Stimulated activated CD4-positive, alpha-beta T cell treated with anti-CD3 and anti-CD28 coated beads, Interleukin-15, amount 100 ng/mL, for 1 hour (primary cell): ENCODE measurements at places on chromosomes 1 and 21.

GRCh38 chr1:9922342-9922741, 12.3 kb upstream of the CTNNBIP1 start:
- DNase-seq = no peak

DNA sequence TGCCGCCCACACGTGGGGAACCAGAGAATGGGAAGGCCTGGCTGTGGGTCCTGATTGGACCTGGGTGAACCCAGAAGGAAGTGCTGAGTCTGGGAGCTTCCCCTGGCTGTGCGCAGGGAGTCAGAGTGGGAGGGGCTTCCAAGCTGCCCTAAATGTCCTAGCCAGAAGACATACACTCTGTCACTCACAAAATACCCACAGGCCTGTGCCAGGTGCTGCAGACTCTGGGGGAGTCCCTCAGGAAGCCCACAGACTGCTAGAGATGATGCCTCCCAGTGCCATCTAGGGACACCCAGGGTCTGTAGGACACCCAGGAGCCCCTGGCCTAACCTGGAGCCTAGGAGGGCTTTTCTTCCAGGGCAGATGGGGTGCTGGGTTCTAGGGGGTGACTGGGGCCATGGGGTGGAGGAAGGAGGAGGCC, 33.7 kb upstream of the LRP8 start:
- no peak for DNase-seq

- DNase-seq = no peak
Measured at GRCh38 chr1:204836856-204837255, 33.8 kb upstream of the NFASC start.

- no peak for DNase-seq
Measured at GRCh38 chr1:111516005-111516535, 12.6 kb upstream of the ADORA3 start.

- DNase-seq = no peak
Measured at GRCh38 chr1:20069874-20070273, at the start of gene PLA2G5. PLA2G5 (plus strand) TSS chr1:20070194; CDS start chr1:20084831, 14,637 bp downstream.

- DNase-seq = no peak
Measured at GRCh38 chr21:44718571-44718970, 7.2 kb upstream of the TSPEAR start.

DNA sequence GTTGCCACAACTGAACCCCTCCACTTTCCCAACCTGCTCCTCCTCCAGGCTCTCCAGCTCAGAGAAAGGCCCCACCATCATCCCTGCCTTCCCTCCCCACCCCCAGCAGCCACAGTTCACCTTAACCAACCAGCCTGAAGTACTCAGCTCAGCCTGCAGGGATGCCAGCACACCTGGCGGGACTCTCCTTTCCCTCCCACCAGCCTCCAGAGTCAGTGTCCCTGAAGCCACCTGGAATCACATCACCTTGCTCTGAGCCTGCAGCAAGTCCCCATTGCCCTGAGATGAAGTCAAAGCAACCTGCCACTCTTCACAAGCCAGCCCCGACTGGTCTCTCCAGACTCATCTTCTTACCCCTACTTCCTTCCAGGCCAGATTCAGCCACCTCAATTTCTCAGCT, 26.2 kb upstream of the ZC3H12A start:
- no peak for DNase-seq

GRCh38 chr1:228140724-228141225, 696 bp downstream of the GUK1 start:
- DNase-seq = no peak

- no peak for DNase-seq
Measured at GRCh38 chr1:207405814-207406213, 48.3 kb upstream of the CR2 start.

DNA sequence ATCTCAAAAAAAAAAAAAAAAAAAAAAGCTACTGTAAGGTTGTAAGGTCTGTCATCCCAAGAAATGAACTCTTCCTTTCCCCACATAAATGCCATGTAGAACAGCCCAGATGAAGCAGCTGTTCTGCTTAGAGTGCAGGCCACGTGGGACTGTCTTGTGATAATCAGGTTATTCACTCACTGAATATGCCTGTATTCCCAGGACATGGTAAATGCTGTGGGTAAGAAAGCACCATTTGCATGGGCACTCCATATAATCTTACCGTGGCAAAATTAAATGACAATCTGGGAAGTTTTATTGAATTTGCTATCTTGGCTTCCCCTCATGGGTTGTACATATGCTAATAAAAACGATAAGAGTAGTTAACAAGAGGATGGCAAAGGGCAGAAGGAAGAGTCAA, 13.8 kb downstream of the RGS5 start:
- no peak for DNase-seq

DNA sequence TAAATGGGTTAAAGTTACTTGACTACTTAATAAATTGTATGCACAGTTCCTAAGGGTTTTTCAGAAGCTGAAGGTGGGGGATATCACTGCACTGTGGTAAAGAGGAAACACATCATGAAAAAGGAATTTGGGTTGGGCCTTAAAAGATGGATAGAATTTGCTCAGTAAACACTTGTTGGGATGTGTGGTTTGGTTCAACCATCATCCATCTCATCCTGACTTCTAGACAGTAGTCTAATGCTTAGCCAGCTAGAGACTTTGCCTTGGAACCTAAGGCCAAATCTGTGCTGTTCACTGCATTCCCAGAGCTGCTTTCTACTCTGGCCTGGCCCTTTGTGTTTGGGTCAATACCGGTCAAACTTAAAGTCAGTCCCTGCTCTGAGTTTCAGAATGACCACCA, 30.6 kb downstream of the LY9 start:
- no peak for DNase-seq

GRCh38 chr1:204872262-204872881, 1.7 kb downstream of the NFASC start:
- no peak for DNase-seq

- DNase-seq = no peak
Measured at GRCh38 chr21:32140604-32141317, 138.1 kb downstream of the MIS18A start.

- no peak for DNase-seq
Measured at GRCh38 chr1:237166593-237167101, 124.7 kb downstream of the RYR2 start.
